ENCODE measurements at places on chromosomes 12 and 14.
A peak's percentile ranks its signal among the peaks of the same experiment; 100 is the strongest.

DNA sequence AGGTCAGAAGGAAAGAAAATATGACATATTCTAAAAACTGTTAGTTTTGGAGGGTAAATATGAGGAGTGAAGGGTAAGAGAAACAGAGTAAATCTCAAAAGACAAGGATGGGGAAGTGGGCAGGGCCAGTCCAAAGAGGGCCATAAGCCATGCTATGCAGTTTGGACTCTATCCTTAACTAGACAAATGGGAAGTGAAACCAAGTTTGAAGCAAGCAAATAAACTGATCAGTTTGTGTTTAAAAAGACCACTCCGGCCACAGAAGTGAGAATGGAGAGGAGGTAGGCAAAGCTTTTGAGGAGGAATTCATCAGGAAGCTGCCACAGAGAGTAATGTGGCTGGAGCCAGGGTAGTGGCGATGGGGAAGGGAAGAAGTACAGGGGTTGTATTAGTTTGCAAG lies 37.5 kb upstream of the DAAM1 start:
- DNase-seq, result no peak

DNA sequence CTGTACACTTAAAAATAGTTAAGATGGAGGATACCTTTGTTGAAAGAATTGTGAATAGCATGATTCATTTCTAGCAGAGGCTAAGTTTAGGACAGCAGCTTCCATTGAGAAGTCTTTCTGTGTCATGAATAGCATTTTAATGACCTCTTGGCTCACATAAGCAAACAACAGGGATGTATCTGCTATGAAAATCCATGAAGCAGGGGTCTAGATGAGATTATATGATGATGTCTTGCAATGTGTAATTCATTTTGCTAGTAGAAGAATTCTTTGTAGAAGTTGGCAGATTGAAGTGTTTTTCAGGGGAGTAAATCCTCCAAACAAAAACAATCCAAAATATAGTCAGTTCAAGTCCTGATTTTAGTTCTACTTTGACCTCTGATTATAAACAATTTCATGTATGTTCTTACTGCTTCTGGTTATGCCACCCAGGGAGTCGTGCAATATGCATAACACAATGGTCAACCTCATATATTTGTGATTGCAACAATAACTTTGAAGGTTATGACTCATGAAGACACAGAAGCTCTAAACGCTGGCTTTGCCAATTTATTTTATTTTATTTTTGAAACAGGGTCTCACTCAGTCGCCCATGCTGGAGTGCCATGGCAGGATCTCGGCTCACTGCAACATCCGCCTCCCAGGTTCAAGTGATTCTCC lies 6.9 kb upstream of the RD3L start:
- no peak for DNase-seq

DNA sequence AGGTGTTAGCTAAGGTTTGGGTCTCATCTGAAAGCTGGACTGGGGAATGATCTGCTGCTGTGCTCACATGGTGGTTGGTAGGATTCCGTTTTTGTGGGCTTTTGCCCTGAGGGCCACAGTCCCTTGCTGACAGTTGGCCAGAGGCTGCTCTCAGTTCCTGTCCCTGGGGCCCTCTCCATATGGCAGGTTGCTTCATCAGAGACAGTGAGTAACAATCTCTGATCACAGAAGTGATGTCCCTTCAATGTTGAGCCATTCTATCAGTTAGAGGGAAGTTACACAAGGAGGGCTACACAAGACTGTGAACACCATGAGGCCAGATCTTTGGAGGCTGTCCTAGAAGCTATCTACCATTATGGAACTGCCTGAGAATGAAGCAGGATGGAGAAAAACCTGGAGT lies 137.2 kb downstream of the AACS start:
- DNase-seq, result no peak

DNA sequence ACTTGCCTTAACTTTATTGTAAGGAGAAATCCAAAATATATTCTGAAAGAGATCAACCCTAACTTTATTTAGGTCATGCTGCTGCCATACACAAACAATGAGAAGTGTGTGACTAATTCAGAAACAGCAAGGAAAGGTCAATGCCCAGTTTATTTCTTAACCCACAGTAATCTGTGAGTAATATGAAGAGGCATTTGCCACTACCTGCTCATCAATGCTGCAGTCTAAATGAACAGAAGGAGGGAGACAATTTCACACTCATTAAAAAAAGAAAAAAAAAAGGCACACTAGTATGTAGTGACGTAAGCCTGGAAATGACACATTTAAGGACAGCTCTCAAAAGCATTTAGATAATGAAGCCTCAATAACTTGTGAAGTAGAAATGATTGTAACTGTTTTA lies 90.5 kb upstream of the FOXN3 start:
- no peak for DNase-seq

DNA sequence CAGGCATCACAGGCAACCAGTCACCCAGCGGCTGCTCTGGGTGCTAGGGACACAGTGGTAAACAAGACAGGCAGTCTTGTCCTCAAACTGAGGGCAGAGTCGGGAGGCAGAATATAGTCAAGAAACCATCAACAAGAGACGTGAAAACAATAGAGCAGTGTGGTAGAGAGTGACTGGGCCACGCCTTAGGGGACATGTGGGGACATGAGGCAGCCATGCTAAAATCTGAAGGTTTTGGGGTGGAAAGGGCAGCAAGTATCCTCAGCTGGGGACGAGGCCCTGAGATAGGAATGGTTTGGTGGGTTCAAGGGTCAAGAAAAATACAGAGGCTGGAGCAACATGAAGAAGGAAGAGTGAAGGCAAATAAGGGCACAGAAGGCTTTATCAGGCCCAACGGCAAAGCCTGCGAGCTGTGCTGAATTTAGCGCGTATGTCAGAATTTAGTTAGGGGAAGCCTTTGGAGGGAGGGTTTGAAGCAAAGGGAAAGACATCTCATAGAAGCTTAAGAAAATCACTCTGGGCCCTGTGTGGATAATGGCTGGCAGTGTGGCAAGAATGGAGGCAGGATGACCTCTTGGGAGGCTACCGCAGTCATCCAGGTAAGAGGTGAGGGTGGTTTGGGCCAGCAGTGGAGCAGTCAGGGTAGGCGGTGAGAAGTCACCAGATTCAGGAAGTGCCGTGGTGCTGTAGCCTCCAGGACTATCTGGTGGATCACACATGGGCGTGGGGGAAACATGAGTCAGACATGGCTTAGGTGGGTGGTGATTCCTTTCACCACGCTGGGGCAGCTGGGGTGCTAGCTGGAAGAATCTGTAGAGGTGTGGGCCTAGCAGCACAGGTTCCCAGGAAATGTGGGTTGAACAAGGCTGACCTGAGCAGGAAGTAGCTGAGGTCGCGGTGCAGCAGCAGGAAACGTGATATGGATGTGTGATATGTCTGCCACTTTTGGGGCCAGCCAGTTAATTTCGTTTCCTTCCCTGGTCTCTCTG lies 3.0 kb downstream of the EVL start:
- DNase-seq, result peak; percentile 75

GRCh38 chr12:114668151-114668885 lies 15.7 kb downstream of the TBX3 start:
- no peak for DNase-seq

GRCh38 chr14:89088530-89088929 lies 264.1 kb downstream of the TTC8 start:
- no peak for DNase-seq

DNA sequence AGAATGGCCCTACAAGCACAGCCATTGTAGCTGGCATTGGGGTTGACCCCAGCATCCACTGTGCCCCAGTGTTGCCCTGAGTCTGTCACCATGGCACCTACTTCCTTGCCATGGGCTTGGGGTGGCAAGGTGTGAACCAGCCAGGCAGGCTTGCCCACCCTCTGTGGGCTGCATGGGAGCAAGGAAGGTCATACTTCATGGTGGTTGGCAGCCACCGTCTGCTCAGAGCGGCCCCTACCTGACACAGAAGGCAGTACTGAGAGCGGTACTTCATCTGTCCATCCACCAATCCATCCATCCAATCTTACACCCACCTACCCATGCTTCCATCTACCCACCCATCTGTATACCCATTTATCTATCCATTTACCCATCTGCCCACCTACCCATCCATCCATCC lies 160.1 kb downstream of the KIF26A start:
- DNase-seq, result no peak

DNA sequence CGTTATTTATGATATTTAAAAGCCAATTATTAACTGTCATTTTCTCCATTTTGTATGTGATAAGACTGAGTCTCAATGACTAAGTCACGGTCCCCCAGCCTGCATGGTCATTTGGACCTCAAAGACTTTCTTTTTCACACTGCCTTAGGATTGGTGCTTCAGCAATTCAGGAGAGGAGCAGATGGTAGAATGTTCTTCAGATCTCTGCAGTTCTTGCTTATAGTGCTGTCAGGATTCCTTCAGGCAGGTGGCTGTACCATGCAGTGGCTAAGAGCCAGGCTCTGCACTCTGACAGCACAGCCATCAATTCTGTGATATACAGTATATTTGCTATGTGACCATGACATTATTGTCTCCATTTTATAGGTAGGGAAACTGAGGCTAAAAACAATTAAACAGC lies 18.7 kb downstream of the SSPN start:
- no peak for DNase-seq

DNA sequence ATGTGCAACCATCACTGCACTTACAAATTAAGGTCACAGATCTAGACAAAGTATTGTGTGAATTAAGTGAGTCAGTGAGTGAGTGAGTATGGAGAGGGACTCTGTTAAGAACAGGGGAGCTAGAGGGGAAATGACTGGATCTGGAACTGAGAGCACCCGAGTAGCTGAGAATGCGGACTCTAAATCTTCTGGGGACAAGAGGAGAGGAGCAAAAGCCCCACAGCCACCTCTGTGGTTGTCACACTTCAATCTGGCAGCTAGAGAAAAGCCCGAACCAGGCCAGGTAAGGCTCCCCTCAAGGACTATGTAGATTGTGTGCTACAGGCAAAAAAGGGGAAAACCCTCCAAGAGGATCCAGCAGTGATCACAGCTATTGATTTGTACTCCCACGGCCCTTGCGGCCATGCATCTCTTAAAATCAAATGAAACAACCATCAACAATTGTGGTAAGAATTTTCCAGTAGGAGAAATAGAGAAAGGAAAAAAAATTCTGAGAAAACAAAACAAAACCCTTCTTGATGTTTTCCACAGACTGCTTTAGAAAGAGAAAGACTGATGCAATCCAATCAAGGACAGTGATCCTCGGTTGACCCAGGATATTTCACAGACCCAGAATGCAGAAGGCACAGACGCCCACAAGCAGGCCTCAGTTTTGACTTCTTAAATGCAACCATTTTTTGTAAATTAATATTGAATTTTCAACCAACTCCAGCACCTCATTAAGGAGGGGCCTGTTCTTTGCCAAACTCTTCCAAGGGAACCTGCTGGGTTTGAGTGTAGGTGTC lies 109.6 kb downstream of the SLC38A6 start:
- DNase-seq, result no peak

DNA sequence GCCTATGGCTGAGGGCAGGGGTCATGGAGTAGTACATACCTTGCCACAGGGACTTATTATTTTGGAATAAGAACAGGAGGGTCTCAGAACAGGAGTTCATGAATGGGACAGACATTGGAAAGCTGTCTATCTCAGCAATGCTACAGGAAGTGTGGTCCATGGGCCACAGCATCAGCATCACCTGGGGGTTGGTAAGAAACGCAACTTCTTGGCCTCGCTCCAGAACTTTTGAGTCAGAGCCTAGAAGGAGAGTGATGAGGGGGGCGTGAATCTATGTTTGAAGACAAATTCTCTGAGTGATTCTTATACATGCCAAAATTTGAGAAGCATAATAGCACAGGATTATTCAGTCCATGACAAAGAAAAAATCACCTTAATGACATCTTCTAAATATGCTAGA lies 156.6 kb downstream of the RPAP3 start:
- DNase-seq, result no peak

- no peak for DNase-seq
Measured at GRCh38 chr14:27916326-27916725, 850.3 kb upstream of the FOXG1 start.

GRCh38 chr14:30869551-30870155 lies 4.7 kb upstream of the COCH start:
- DNase-seq, result no peak

GRCh38 chr14:21109377-21110138 lies 8.7 kb downstream of the TMEM253 start:
- DNase-seq, result no peak

DNA sequence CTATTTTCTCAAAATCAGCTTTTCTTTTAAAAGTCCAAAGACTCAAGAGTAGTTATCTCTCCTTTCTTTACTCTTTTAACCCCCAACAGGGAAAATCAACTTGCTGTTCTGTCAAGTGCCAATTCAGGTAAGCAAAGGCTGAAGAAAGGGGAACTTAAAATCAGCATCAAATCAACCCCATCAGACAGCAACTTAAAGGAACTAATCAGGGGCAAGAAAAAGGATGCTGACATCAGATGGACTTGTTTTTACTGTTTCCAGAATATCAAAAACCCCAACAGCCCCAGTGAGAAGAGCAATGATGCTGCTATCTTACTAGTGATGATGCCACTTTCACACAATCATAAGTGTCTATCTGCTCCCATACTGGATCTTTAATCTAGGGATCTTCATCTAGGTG lies 3.4 kb downstream of the BAZ2A start:
- DNase-seq, result no peak

GRCh38 chr12:50901685-50902113 lies 50.6 kb upstream of the HIGD1C start:
- no peak for DNase-seq

GRCh38 chr12:25253371-25254068 lies 2.8 kb upstream of the KRAS start:
- no peak for DNase-seq
